ENCODE measurements at places on chromosomes 4 and X.

GRCh38 chrX:121298499-121298898 lies 251.1 kb downstream of the GLUD2 start:
- DNase-seq, result no peak

GRCh38 chr4:36187723-36188333 lies 56.5 kb downstream of the ARAP2 start:
- no peak for DNase-seq

DNA sequence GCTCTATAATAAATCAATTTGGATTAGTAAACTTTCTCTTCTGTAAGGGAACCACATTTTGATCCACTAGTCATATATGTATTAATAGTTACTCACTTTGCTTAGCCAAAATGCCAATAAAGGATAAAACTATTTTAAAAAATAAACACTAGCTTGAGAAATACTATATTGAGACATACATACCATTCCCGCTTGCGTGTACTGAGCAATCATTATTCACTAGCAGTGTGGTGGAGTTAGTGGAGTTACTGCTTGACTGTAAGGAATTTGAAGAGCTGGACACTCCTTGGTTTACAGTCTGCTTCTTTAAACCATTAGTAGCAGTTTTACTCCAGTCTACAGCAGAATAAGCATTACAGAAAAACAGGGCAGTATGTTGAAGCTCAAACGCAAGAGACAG lies 10.8 kb upstream of the PHKA2 start:
- DNase-seq, result no peak

- no peak for DNase-seq
Measured at GRCh38 chrX:150502979-150503897, 65.2 kb upstream of the MTM1 start.

DNA sequence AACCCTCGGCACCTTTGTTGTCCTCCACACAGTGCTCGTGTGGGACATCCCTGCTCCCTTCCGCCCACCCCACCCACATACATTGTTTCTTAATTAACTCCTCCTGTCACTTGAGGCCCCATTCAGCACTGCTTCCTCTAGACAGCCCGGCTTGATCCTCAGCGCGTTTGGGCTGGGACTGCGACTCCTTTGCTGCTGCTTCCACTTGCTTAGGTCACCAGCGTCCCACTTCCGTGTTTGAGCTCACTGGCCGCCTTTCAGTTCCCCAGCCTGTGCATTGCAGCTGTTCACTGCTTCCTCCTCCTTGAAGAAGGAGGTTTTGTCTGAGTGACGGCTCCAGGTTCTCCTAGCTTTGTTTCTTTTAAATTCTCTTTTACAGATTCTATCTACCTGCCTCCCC lies 16.1 kb downstream of the RNF4 start:
- DNase-seq, result no peak

All from amniotic stem cell (primary cell).